ENCODE measurements at places on chromosomes 3 and 15.
A peak's percentile ranks its signal among the peaks of the same experiment; 100 is the strongest.

DNA sequence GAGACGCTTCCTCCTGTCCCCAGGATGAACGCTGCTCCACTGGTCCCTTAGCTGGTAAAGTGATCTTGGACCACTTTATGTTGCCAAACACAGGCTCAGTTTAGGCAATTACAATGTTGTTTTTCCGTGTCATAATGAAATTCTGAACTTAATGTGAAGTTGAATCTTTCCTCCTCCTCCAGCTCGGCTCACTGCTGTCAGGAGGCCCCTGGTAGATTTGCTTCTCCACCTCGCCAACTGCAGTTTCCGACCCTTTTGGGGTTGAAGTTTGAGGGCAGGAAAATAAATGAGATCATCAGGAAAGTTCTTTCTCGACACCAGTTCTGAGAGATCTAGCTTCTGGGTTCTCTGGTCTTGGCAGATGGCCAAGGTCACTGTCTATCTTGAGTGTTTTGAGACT, 27.8 kb downstream of the CFAP161 start:
- no peak overlapping the region for H3K27ac ChIP-seq
- H3K4me1 ChIP-seq, result peaks cover 20% of the 10 kb centered on the region
- H3K27me3 ChIP-seq, result no peaks in the 10 kb centered on the region
- DNase-seq, result no peak

DNA sequence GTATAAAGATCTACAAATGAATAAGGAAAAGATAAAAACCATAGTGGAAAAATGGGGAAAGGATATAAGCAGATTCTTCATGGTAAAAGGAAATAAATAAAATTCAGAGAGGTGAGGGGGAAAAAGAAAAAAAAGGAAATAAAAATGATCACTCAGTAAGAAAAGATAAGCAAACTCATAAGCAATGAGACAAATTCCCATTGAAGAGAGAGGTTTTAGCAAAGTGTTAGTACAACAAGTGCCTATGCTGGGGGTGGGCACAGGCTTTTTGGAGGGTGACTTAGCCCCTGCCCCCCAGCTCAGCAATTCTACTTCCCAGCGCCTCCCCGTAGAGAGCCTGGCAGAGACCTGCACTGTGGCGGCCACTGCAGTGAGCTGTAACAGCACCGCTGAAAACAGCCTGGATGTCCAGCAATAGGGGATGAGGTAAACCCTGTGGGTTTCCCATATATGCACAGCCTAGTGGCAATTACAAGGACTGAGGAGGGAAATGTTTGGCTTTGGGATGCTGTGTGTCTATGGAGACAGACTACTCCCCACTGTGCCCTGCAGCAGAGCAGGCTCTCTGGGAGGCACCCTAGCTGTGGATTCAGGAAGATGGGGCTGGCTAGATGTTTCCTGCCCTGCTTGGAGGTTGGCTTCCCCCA, 23.7 kb upstream of the SFMBT1 start:
- H3K27ac ChIP-seq, result no peak overlapping the region
- no peaks in the 10 kb centered on the region for H3K36me3 ChIP-seq
- H3K27me3 ChIP-seq, result no peaks in the 10 kb centered on the region
- no peak for DNase-seq
- no peak overlapping the region for H3K4me3 ChIP-seq

GRCh38 chr15:70299931-70300869, 202.5 kb upstream of the TLE3 start:
- H3K27ac ChIP-seq, result no peak overlapping the region
- peak; percentile 87 for DNase-seq
- no peak overlapping the region for H3K4me3 ChIP-seq

DNA sequence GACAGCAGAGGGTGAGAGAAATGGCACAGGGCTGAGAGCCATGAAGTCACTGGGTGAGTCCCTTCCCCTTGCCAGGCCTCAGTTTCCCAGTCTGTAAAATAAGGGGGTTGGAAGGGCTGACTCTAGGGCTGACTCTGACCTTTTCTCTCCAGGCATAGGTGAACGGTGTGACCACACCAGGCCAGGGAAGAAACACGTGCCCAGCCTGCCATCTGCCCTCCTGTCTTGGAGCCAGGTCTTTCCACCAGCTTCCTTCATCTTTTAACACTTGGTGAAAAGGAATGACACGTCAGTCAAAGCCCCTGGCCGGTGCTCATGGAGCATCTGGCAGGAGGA, 74.4 kb downstream of the CPN2 start:
- H3K4me1 ChIP-seq, result peaks cover 14% of the 10 kb centered on the region
- H3K36me3 ChIP-seq, result no peaks in the 10 kb centered on the region
- DNase-seq, result no peak
- H3K4me3 ChIP-seq, result no peak overlapping the region
- no peak overlapping the region for H3K27ac ChIP-seq
- H3K27me3 ChIP-seq, result peaks cover 3% of the 10 kb centered on the region

DNA sequence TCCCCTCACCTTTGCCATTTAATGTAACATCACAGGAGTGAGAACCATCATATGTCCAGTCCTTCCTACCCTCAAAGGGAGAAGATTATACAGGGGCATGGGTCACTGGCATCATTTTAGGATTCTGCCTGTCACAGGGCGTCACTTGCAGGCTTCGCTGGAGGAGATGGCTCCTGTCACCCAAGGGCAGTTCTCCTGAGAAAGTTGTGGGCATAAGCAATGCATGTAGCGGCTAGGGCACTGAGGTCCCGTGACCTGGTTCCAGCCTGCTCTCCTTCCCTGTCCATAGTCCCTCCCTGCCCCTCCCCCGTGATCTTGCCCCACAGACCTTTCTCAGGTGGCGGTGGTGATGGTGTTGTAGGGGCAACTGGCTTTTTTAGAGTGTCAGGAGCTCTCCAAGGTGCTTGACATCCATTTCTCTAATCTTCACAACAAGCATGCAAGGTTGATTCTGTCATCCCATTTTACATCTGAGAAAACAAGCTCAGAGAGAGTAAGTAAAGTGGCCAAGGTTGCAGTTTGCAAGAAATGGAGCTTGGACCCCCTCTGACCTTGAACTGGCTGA, 241.5 kb upstream of the CTDSPL start:
- H3K36me3 ChIP-seq, result no peaks in the 10 kb centered on the region
- no peaks in the 10 kb centered on the region for H3K27me3 ChIP-seq
- H3K27ac ChIP-seq, result no peak overlapping the region
- no peaks in the 10 kb centered on the region for H3K4me1 ChIP-seq
- no peak overlapping the region for H3K4me3 ChIP-seq

- H3K27ac ChIP-seq, result no peak overlapping the region
- H3K27me3 ChIP-seq, result no peaks in the 10 kb centered on the region
- no peaks in the 10 kb centered on the region for H3K36me3 ChIP-seq
- H3K4me1 ChIP-seq, result no peaks in the 10 kb centered on the region
- no peak for DNase-seq
Observed at GRCh38 chr3:100560426-100560825, 49.0 kb upstream of the ADGRG7 start.

DNA sequence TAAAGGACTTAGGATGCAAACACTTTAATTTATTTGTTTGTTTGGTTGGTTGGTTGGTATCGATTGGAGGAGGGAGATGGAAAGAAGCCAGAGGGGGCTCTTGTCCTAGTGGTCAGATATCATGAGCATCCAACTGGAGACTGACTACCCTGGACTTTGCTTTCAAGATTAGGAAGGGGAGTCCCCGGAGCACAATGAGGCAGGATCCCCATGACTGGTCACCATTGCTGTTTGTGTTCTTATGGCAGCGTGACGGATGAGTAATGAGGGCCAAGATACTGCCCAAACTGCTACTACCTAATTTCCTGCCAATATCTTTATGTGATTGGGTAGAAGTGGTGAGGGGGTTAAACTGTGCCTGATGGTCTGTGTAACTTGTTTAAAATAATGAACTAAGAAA, 354.6 kb upstream of the ROPN1 start:
- no peak overlapping the region for H3K4me3 ChIP-seq
- H3K4me1 ChIP-seq, result no peaks in the 10 kb centered on the region
- H3K36me3 ChIP-seq, result no peaks in the 10 kb centered on the region
- H3K27me3 ChIP-seq, result no peaks in the 10 kb centered on the region

- DNase-seq, result no peak
- H3K4me1 ChIP-seq, result no peaks in the 10 kb centered on the region
- H3K4me3 ChIP-seq, result no peak overlapping the region
- no peaks in the 10 kb centered on the region for H3K27me3 ChIP-seq
- no peaks in the 10 kb centered on the region for H3K36me3 ChIP-seq
- H3K27ac ChIP-seq, result no peak overlapping the region
Observed at GRCh38 chr15:83626171-83626802, 27.6 kb upstream of the ADAMTSL3 start.

DNA sequence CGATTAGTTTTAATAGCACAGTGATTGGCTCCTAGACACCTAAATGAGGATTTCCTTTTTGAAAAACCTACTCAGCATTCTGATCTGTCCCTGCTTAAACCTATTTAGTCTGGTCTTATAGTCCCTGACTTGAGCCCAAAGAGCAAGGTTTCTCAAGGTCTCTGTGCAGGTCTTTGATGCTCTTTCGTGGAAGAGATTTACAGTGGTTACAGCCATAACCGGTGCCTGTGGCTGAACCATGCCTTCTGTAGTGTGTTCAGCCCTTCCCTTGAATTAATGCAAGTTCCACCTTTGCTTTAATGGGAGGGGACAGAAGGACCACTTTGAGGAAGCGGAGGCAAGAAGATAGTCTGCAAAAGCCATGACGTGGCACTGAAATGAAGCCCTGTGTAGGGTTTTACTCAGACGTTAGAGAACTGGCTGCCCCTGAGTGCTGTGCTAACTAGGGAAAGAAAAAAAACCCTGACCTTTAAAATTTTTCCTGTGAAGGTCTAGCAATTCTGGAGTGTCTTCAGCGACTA, 43.0 kb downstream of the ZBTB38 start:
- DNase-seq, result no peak
- H3K27me3 ChIP-seq, result no peaks in the 10 kb centered on the region
- H3K27ac ChIP-seq, result peak overlapping the region; percentile 72

DNA sequence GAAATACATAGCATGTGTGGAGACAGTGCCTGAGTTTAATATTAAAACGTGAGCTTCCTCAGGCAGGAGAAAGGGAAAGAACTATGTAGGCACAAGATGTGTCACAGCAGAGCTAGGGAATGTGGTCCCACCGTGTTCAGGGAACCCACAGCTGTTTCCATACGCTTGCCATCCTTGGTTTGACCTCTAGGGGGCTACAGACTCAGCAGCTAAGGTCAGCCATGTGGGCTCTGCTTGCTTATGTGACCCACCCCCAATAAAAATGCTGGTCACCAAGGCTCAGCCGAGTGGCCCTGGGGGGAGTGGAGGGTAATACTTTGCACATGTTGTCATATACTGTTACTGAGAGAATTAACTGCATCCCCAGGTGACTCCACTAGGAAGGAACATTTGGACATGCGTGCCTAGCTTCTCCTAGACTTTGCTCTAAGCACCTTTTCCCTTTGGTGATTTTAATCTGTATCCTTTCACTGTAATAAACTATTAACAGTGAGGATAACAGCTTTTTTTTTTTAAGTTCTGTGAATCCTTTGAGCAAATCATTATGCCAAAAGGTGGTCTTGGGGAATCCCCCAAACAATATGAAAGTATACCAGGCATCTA, 3.3 kb downstream of the TUBGCP5 start:
- no peak overlapping the region for H3K4me3 ChIP-seq
- no peaks in the 10 kb centered on the region for H3K27me3 ChIP-seq

GRCh38 chr3:72332689-72333088, 515.6 kb downstream of the SHQ1 start:
- no peak overlapping the region for H3K4me3 ChIP-seq
- no peak overlapping the region for H3K27ac ChIP-seq
- DNase-seq, result no peak
- H3K27me3 ChIP-seq, result no peaks in the 10 kb centered on the region

DNA sequence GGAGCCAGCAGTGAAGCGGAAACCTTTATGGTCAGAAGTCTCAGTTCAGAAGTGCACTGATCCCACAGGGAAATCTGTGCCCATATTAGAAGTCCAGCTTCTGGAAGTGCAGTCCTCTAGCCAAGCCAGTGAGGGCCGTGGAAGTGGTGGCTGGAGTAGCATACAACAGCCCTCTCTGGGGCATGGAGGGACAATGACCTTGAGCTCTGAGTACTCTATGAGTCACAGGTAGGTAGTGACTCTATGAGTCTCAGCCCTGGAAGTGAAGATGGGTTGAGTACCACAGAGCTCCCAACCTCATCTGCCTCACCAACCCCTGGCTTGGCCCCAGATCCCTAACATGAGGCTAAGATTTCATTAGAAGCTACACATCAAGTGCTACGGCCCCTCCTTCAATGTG, 205.9 kb upstream of the PPP2R3A start:
- no peaks in the 10 kb centered on the region for H3K27me3 ChIP-seq
- H3K36me3 ChIP-seq, result no peaks in the 10 kb centered on the region
- H3K4me3 ChIP-seq, result no peak overlapping the region
- no peak for DNase-seq
